ENCODE measurements at places on chromosomes 7 and 10.

DNA sequence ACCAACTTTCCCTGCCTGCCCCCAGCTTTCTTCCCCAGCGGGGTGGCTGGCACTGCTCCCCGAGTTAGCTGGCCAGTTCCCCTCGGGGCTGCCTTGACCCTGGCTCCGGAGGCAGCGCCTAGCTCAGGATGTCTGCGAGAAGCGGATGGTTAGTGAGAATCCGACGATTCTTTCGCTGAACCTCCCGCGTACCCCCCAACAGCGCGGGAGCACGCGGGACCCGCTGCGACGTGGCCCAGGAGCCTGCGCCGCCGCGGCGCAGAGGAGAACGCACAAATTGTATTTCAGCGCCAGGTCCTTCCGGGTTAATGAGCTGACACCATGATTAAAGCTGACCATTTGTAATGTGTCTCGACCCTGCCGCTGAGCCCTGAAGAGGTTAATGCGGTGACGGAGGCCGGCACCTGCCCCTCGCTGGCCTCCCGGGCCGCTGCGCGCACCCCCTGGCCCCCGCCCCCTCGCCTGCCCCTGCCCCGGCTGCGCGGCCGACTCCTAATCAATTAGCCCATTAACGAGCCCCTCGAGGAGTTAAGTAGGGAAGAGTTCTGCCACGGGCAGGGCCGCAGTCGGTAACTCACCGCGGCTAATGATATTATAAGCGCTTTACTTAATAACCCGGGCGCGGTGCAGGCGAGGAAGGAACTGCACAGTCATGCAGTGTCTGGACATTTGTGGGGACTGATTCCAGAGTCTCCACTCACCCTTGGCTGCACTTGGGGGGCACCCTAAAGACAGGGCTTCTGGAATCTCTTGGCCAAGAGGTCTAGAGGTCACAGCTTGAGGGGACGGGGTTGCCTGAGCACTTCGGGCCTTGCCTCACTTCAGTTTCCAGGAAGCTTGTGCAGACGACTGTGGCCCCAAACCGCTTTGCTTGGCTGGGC lies 1.7 kb upstream of the HMX2 start:
- DNase-seq, result no peak

- DNase-seq, result no peak
Observed at GRCh38 chr7:77348371-77348813, 67.8 kb downstream of the GSAP start.

GRCh38 chr7:6271060-6271658 lies 1.3 kb downstream of the CYTH3 start:
- no peak for DNase-seq

GRCh38 chr7:128099204-128099671 lies 68.0 kb upstream of the LRRC4 start:
- no peak for DNase-seq

DNA sequence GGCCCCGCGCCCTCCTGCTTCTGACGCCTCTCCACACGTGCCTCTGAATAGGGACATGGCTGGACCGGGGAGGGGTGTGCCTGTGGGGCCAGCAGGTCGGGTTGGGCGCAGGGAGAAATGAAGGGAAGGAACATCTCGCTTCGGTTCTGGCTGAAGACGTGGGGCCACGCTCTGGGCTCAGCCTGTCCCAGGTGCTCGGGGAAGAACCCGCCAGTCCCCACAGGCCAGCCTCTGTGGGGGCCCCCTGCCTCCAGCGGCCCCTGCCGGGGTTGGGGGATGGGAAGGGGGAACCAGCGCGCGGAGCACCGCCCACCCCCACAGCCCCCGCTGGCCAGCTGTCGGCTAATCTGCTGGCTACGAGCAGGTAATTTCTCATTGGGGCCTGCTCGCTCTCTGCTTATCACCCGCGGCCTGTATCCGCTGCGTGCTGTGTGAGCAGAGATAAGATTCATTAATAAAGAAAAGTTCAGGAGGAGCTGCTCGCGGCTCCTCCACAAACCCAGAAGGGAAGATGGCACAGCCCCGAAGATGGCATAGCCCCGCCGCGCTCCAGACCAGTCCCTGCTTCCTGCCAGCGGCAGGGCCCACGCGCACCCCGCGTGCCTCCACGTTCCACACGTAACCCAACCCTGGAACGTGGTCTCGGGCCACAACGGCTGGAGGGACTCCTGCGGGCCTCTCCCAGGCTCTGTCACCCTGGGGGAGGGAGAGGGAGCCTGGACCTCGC lies 186.2 kb downstream of the ELFN1 start:
- DNase-seq, result no peak
